ENCODE measurements at places on chromosomes 7 and 10.

- peak; percentile 16 for DNase-seq
Observed at GRCh38 chr10:57785546-57785945, 482.1 kb downstream of the IPMK start.

DNA sequence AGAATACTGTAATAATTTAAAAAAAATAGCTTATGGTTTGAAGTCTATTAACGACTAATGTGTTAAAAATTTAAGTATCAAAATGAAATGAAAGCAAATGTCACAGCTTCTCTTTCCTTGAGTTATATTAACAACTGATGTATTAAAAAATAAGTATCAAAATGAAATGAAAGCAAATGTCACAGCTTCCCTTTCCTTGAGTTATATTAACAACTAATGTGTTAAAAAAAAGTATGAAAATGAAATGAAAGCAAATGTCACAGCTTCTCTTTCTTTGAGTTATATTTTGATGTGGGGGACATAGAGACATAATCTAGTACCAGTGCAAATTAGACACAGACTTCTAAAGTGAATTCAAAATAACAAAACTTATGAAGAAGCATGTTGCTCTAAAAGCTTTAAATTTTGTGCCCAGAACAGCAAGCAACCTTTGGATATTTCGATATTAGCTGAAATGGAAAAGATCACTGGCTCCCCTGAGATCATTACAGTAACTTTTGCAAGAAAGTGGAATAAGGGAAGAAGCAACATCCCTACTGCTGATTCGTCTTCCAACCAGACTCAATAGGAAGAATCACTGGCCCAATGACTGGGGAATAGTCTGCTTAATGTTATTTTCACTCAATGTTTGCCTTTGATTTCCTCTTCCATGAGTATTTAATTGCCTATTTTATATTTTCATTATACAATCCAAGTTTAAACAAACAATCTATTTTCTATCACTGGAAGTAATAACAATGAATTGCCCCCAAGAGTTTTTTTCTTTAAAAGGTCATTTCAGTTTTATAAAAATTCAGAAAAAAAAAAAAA is 8.0 kb downstream of the SKAP2 start:
- no peak for DNase-seq

GRCh38 chr10:79022565-79023230 is 46.1 kb upstream of the ZMIZ1 start:
- DNase-seq, result no peak

GRCh38 chr7:140238778-140239652 is 62.2 kb upstream of the KDM7A start:
- DNase-seq, result no peak

GRCh38 chr10:102540023-102540422 is 36.3 kb downstream of the SUFU start:
- no peak for DNase-seq

- DNase-seq, result no peak
Observed at GRCh38 chr7:137545059-137545716, 201.7 kb upstream of the PTN start.

GRCh38 chr10:1942478-1942877 is 205.2 kb upstream of the ADARB2 start:
- no peak for DNase-seq

DNA sequence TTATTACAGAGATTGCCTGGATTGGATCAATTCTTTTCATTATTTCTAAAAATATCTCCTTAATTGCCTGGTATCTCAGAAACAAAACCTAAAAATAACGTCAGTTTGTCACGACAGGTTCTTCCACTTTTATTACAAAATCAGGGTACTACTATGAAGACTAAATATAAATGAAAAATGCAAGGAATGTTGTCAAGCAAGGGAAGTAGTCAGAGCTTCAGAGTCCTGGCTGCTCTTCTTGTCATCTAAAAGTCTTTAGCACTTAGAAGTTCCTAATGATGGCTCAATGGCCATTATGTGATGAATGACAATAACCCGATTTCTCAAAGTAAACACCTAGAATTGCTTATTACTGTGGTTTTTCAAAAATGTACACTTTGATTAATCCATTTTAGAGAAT is 192.2 kb downstream of the SEMA3A start:
- no peak for DNase-seq

DNA sequence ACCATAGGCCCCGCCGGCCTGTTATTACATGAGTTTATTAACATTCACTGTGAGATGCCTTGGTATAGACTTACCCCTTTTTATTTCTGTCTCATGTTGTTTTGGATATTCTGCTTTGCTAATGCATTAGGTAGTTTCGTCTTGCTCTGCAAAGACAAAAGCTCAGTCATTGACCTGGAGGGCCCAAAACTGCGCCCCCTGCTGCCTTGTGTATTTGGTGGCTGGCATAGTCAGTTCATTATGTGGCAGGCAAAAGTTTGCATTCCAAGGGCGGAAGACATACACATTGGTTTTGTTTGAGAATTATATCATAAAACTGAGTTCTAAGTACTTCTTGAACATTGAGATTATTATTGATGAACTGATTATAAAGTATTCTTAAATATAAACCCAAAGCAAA is 372.5 kb downstream of the SDK1 start:
- DNase-seq, result no peak

GRCh38 chr10:99630433-99630832 is 10.2 kb upstream of the SLC25A28 start:
- no peak for DNase-seq

DNA sequence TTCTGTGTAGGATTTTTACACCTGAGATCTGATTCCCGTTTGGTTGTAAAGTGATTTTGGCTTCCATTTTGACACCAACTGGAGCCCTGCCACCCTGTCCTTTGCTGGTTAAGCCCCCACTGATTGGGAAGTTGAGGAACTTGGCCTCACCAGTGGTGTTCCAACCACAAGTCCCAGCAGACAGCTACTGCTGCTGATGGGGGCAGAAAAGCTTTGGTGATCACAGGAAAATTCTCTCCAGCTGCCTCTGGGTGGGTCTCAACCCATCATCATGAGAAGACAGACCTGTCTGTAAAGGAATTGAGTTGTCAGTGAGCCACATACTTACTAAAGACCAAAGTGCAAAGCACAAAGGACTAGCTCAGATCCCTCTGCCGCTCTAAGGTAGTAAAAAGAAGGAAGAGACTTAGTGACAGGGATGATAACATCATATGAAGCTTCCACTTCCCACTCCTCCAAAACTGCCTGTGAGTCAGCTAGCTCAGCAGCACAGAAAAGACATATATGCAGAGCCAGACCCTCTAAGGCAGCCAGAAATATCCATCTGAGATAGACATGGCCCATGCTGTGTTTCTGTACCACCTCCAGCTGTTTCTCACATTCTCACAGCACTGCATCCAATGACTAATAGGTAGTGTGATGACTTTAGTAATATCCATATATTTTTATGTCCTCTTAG is 22.4 kb upstream of the LRRC17 start:
- DNase-seq, result no peak

DNA sequence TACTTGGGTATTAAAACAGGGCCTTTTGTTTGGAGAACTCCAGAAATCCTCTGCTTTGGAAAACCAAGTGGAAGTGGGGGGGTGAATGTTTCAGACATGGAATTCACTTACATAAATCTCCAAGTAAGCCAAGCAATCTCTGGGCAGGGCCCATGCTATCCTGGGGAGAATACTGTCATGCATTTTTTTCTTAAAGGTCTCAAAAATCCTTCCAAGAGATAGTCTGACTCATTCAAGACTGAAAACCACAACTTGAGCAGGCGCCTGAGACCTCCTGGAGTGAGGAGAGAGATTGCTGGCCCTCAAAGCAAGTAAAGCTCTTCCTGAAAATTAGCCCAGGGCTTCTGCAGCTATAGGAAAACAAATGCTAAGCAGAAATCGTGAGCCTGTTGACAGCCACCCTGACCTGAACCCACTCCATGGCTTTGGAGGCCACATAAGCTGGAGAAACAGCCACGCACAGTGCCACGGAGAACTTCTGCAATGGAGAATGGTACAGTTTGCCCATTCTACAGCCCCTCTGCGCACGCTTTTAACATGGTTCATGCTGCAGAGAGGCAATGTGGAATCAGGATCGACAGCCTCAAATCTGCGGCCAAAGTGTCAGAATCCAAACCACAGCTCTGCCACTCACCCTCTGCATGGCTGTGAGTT is 203.1 kb upstream of the AUTS2 start:
- DNase-seq, result no peak
